ENCODE measurements at places on chromosomes 2 and 18.
A peak's percentile ranks its signal among the peaks of the same experiment; 100 is the strongest.

DNA sequence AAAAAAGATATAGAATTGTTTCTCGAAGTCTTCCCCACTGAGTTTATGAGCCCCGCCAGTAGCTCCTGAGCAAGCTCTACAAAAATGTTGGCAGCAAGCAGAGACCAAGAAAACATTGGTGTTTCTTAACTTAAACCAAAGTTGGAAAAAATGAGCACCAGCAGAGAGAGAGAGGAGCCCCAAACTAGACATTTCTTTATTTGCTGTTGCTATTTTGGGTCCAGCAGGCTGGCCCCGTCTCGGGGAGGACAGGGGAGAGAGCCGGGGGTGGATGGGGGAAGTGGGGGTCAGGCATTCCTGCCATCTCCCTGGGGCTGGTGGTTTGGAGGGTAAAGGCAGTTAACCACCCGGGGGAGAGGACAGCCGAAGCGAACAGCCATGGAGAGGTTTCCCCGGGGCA, 113.0 kb downstream of the DYSF start:
- no peak for DNase-seq

- peak; percentile 32 for DNase-seq
These were observed 9.8 kb downstream of the MALL start for GRCh38 chr2:110105608-110106467.

GRCh38 chr2:133526530-133527300, 41.5 kb downstream of the NCKAP5 start:
- no peak for DNase-seq

DNA sequence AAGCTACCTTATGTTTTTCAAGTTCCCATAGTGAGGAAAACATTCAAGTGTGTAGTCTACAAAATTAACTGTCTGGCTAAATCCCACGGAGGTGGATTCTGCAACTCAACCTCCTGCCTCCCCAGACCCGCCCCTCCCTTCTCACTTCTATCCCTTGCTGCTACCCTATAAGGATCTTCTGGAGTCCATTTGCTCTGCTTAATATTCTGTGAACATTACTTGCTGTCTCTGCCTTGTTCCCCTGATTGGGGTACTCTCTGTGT, 163.2 kb downstream of the KCNE4 start:
- no peak for DNase-seq

DNA sequence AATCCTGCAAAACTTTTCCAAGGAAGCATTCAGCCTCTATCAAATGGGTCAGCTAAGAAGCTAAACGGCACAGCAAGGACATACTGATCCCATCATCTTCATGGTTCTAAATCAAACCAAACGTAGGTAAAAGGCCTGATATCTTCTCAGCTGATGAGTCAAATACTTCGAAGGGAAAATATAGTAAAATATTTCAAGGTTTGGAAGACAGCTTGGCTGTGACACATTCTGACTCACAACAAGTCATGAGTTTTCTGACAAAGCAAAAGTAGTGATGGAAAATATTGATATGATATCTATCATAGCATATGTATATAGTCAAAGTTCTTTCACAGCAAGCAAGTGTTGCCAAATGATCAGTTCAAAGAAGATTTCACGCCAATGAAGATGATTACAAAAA, 31.5 kb downstream of the DOCK10 start:
- DNase-seq, result peak; percentile 18

GRCh38 chr2:69701100-69701945, 40.6 kb upstream of the ANXA4 start:
- no peak for DNase-seq

DNA sequence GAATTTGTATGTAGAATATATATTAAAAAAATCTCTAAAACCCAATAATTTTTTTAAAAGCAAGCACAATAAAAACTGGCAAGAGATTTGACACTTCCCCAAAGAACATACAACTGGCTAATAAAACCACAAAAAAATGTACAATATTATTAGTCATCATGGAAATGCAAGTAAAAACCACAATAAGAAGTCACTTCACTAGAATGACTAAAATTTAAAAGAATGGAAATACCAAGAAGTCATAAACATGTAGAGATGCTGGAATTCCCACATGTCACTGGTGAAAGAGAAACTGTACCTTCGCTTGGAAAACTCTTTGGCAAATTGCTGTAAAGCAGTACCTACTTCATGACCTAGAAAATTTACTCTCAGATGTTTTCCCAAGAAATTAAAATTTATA, 43.4 kb upstream of the KYNU start:
- DNase-seq, result no peak

- DNase-seq, result no peak
These were observed 38.2 kb downstream of the GFPT1 start for GRCh38 chr2:69348781-69349180.

- no peak for DNase-seq
These were observed 52.6 kb downstream of the SLC4A5 start for GRCh38 chr2:74290466-74291217.

GRCh38 chr2:32756074-32756727, 128.4 kb downstream of the TTC27 start:
- DNase-seq, result no peak

GRCh38 chr2:85854897-85855296, 33.9 kb downstream of the ST3GAL5 start:
- DNase-seq, result no peak

DNA sequence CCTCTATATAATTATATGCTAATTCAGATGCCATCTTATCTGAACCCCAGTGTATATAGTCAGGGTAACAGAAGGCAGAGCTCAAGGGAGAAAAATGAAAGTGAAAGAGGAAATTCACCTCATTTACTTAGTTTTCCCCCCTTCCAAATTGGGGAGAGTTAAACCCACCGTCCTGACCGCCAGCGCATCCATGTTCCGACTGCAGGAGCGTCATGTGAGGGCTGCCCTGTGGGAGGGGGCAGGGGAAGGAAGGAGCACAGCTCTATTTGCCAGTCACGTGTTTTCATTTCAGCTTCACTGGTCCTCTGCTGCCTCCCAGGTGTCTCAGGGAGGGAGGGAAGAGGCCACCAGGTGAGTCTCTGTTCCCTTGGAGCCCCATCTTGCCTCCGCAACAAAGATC, 13.2 kb downstream of the CNNM4 start:
- DNase-seq, result peak; percentile 32

- no peak for DNase-seq
These were observed 85.7 kb upstream of the FRZB start for GRCh38 chr2:182951948-182952663.

GRCh38 chr18:57780318-57780705, 22.8 kb downstream of the ATP8B1 start:
- no peak for DNase-seq

DNA sequence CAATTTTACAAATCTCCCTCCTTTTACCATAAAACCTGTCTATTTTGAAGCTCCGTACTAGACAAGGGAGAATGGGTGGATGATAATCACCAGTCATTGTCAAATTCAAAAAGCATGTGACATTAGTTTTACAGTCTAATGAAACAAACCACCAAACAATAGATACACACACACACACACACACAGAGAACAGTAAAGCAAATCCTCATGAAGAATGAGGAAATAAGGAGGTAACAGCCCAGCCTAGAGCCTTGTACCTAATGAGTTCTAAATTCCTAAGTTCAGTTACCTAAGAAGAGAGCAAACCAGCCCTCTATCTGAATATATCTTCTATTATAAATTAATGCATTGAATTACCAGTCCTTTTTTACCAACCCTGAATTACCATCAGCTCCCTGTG, 36.8 kb upstream of the BZW1 start:
- no peak for DNase-seq

DNA sequence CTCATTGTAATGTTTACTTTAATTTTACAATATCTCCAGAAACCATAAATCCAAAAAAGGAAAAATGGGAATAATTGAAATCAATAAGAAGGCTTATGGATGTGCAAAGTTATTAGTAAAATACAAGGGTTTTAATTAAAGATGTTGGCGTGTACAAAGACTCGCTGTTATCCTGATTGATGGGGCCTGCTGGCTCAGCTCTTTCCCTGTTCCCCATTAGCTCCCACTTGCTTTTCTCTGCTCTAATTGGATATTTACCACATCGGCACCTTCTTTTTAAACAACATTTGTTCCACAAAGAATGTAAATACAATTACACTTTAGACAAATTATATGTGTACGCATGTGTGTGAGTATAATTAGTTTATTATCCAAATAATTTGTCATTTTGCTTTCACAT, 796.6 kb downstream of the ERBB4 start:
- no peak for DNase-seq

DNA sequence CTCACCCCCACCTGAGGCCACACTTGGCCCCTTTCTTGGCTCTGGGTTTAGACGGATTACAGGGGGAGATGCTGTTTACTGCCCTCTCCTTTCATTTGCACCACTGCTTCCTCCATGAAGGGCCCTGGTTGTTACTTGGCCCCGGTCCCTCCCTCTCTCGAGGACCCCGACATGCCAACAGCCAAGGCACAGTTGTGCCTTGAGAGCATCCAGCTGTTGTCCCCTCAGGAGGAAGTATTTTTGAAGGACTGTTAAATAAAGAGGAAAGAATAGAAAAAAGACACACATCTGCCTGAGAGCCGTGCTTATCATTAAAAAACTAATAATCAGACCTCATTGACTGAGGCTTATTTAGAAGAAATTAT, 44.0 kb downstream of the ITGB1BP1 start:
- DNase-seq, result no peak

DNA sequence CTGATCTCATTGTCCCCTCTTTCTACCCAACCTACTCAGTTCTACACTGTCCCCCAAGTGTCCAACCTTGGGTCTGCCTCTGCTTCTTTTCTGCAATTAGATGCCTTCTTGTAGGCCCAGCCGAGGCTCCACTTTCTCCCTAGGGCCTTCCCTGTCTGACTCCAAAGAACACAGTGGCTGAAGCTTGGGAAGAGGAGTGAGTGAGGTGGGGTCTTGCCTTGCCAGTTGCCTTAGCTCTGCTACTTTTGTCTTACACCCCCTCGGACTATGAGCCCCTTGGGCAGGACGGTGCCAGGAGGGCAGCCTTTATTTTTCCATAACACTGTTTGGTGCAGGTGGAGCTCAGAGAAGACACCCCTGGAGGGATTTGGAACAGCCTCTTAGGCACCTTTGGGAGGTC, 345.1 kb downstream of the CYP26B1 start:
- no peak for DNase-seq

- DNase-seq, result no peak
These were observed 203.8 kb downstream of the TNS1 start for GRCh38 chr2:217798743-217799562.

DNA sequence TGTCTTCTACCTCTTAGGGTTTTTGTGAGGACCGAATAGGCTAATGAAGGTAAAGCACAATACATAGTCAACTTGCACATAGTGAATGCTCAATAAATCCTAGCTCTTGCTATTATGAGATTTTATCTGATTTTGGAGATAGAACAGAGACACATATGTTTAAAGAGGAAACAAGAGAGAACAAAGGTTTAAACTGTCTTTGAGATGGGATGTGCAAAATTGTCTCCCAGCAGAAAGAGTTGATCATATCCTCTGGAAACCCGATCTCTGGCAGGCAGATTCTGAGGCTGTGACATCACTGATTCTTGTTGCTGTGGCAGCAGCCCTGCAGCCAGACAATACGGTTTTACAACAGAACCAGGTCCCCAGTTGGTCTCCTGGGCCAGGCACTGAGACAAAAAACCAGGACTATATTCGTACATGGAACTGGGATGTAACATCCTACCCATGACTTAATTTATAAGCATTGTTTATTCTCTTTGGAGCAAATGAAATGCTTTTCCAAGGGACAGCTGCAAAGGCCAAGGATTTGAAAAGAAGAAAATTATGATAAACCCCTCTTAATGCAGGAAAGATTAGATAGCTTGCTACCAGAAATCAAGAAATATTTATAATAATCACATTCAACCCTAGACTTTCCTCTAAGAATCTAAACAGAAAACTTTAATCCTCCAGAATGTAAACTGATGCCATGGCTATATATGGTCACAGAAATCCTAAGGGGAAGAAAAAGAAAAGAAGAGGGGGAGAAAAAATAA, 80.2 kb downstream of the SLC8A1 start:
- DNase-seq, result no peak

GRCh38 chr2:88080545-88080944, 12.9 kb downstream of the SMYD1 start:
- no peak for DNase-seq

DNA sequence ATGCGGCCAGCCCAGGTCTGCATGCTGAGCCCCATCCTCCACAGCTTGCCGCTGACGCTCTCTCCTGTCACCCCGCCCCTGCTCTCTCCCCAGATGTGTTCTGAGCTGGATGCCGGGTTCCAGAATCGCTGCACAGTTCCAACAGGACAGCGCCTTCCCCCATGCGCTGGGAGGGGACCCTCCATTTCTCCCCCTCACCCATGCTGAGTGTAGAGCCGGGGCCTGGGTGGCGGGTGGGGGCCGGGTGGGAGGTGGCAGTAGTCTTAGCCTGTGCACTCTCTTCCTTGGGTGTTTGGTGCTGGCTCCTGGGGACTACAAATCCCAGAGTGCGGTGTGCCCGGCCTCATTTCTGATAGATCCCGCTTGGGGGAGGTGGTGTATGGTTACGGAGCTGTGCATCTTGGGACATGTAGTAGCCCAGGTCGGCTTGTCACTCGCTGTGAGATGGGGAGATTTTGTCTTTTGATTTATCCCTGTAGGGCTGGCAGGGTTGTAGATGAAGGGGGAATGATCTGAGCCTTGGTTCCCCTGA, 6.8 kb downstream of the DNAJB2 start:
- DNase-seq, result no peak

DNA sequence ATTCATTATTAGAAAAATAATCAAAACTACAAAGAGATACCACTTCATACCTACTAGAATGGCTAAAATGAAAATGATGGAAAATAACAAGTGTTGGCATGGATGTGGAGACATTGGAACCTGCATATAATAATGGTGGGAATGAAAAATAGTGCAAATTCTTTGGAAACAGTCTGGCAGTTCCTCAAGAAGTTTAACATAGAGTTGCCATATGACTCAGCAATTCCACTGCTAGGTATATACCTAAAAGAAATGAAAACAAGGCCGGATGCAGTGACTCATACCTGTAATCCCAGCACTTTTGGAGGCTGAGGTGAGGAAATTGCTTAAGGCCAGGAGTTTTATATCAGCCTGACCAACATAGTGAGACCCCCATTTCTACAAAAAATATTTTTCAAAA, 41.6 kb upstream of the ACYP2 start:
- no peak for DNase-seq

- DNase-seq, result no peak
These were observed 1.7 kb downstream of the SLC8A1 start for GRCh38 chr2:40450066-40450795.

GRCh38 chr2:52113338-52113737, 1081.4 kb upstream of the NRXN1 start:
- no peak for DNase-seq

DNA sequence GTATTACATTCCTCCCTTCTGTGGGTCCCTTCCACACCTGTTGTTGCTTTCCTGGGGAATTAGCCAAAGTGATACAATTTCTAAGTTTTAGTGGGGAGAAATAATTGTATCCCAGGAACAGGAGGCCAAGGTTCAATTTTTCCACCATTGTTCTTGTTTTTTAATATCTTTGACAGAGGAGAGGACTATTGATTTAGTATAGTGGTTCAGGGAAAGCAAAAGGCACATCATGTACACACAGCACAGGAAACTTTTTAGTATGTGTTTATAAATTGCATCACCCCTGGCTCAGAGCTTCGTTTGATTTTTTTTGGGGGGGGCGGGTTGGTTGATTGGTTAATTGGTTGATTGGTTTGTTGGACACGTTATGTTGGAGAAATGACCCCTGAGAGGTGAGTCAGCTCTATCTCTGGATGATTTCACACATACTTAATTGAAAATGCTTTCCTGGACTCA, 431.6 kb downstream of the PID1 start:
- no peak for DNase-seq

- DNase-seq, result no peak
These were observed 47.2 kb downstream of the WDR33 start for GRCh38 chr2:127763776-127764175.

- no peak for DNase-seq
These were observed 3.6 kb downstream of the CXCR4 start for GRCh38 chr2:136114382-136114781.

- no peak for DNase-seq
These were observed 24.5 kb upstream of the LPIN2 start for GRCh38 chr18:3037423-3037915.
